ENCODE measurements at places on chromosomes 3 and 15.

DNA sequence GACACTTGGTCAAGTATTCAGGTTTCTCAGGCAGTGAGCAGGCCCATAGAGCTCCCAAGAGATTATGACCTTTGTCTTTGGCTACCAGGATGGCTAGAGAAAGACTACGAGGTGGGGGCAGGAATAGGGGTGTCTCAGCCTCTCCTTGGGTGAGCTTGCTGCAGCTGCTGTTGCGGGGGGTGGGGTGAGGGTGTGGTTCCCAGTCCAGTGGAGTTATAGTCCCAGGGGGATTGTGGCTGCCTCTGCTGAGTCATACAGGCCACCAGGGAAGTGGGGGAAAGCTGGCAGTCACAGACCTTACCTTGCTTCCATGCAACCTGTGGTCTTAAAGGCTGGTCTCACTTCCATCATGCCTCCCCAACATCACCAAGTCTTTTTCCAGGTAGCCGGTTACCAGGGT is 31.7 kb downstream of the ATP2C1 start:
- DNase-seq = no peak

- DNase-seq = no peak
Observed at GRCh38 chr3:45983770-45984169, 11.9 kb downstream of the FYCO1 start.

GRCh38 chr3:146421819-146422759 is 47.3 kb downstream of the PLSCR2 start:
- no peak for DNase-seq

DNA sequence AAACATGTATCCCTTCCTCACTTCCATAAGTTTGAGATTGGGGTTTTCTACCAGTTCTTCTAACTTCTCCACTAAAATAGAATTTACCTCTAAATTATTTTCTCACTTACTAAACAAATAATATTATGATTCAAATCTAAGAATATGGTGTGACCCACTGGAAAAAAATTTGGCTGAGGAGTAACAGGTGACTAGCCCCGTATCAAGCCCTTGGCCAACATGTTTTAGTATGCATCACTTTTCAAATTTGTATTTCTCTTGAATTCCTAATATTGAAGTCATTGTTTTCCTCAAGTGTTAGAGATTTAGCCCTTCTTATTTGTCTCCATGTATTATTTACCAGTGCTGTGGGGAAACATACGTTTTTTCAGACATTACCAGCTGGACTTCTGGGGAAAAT is 759.4 kb downstream of the NSUN3 start:
- DNase-seq = no peak

DNA sequence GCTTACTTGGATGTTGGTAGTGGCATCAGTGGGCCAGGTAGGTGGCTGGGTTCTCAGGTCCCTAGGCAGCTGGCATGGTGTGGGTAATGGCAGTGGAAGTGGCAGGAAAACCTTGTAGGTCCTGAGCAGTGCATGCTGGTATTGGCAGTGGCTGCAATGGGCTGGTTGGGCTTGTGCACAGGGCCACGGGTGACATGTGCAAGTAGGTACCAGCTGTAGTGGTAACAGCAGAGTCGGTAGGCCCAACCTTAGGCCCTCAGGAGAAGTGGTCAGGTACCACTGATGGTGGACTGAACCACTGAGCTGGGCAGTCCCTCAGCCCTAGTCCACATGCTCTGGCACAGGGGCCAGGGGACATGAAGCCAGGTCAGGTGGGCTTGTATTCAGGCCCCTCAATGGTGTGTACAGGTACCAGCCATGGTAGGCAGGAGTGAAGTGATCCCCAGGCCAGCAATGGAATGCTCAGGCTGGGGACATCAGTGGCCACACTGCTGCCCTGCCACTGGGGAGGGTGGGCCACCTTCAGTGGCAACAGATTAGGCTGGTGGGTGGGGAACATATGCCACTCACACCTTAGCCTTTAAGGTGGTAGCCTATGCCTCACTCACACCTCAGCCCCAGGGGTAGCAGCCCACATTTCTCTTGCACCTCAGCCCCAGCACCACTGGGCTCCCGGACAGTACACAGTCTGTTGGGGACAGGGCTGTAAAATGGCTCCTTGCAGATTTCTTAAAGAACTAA is 118.1 kb downstream of the LRRK1 start:
- DNase-seq = no peak

- DNase-seq = no peak
Observed at GRCh38 chr3:79551997-79552396, 215.8 kb downstream of the ROBO1 start.

DNA sequence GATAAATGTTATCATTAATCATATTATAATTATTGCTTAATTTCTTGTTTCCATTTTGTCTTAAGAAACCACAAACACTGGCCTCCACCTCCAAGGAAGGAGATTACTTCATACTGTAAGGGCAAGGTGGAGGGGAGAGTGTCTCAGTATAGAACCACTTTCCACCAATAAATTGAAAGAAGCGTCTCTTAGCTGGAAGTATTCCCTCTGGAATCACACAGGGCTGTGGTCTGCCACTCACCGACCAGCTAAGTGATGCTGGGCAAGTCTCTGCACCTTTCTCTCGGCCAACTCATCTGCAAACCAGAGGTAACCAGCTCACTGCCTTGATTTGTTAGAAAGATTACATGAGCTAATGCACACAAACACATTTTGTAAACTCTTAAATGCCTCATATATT is 63.1 kb downstream of the EIF4E3 start:
- no peak for DNase-seq

GRCh38 chr15:47374222-47374621 is 343.1 kb upstream of the SEMA6D start:
- DNase-seq = no peak

DNA sequence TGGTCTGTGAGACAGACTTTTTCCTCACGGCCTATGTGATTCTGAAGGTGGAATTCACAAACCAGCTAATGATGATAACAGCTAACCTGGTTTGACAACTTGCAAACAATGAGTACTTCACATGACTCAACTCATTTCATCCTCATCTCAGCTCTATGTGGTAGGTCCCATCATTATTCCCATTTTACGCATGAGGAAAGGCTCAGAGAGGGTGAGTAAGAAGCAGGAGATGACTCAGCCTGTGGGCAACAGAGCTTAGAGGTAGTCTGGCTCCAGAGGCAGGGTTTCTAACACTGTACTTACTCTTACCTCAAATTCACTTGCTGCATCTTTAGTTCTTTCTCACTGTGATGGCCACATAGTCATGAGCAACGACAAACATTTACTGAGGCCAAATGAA is 25.8 kb upstream of the PSMD6 start:
- peak; percentile 47 for DNase-seq

GRCh38 chr3:194423317-194423716 is 24.3 kb upstream of the GP5 start:
- DNase-seq = no peak

DNA sequence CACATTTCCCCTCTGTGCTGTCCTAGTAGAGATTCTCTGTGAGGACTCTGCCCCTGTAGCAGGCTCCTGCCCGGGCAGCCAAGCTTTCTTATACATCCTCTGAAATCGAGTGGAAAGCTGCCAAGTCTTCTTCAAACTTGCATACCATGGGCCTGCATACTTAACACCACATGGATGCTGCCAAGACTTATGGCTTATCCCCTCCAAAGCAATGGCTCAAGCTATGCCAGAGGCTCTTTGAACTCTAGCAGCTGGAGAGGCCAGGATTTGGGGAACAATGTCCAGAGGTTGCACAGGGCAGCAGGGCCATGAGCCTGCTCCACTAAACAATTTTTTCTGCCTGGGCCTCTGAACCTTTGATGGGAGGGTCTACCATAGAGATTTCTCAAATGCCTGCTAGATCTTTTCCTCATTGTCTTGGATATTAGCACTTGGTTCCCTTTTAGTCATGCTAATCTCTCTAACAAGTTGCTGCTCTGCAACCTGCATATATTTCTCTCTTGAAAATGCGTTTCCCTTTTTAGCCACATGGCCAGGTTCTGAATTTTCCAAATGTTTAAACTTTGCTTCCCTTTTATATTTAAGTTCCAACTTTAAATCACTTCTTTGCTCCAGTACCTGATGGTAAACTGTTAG is 6.1 kb upstream of the PLSCR4 start:
- no peak for DNase-seq

GRCh38 chr3:141933421-141934300 is 57.2 kb downstream of the ATP1B3 start:
- no peak for DNase-seq

- no peak for DNase-seq
Observed at GRCh38 chr3:181935915-181936314, 224.2 kb downstream of the SOX2 start.

DNA sequence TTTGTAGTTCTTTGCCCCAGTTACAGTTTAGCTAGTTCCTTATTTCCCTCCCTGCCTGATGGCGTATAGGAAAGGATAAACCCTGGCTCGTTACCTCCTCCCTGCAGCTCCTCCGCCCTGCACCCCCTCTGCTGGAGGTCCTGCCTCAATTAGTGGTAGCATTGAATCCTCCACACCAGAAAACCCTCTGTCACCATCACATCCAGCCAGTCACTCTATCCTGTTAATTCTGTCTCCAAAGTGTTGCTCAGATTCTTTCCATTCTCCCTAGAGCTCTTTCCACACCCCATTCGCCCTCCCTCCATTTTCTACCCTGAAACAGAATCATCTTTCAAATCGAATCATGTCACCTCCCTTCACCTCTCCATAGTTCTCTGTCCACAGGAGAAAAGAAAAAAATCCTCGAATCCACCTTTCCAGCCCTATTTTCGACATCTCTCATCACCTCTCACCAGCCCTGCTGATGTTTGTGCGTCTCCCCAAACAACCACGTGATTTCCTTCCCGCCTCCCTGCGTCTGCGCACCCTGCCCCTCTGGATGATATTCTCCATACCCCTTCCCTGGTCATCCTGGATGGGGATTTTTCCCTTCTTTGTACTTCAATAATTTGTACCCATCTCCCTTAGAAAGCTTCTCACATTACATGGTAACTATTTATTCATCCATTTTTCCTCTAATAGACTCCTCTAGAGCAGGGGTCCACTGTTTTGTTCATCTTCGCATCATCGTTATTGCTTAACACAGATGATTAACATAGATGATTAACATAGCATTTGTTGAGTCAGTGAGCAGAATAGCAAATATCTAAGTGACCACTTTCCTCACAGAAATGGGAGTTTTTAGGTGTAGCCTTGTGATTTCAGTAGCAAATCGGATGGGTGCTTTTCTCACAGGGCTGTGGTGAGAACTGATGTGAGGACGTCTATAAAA is 37.1 kb downstream of the MAP3K13 start:
- DNase-seq = no peak

GRCh38 chr15:78928616-78929093 is 16.2 kb downstream of the CTSH start:
- DNase-seq = no peak

GRCh38 chr3:29201604-29202003 is 79.3 kb upstream of the RBMS3 start:
- DNase-seq = no peak

Measured in stimulated activated CD4-positive, alpha-beta T cell treated with anti-CD3 and anti-CD28 coated beads, Interleukin-1b, Interleukin-23, amount 100 ng/mL, for 48 hours (primary cell).